HS-5 (cell line): ENCODE measurements at places on chromosomes 3 and 15.

DNA sequence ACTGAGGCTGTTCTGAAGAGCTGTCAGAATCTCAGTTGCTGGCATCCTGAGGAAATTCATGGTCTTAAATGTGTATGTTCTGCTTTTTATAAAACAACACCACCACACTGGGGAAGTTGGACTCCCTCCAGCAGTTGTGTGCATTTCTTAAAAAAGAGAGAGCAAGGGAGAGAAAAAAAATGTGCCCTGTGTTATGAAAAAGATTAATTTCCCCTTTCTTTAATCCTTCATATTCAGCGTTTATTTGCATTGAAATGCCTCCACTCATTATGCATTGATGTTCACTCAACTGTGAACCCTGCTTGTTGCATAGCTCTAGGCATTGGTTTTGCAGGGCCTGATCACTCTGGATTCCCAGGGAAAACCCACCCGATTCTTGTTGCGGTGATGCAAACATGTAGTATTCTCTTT, 4.4 kb upstream of the ZNF609 start:
- no peak for DNase-seq

GRCh38 chr3:71351403-71352149, 232.0 kb downstream of the FOXP1 start:
- no peak for DNase-seq

- DNase-seq = peak; percentile 9
These were observed 76.0 kb downstream of the ETFA start for GRCh38 chr15:76235186-76235826.

DNA sequence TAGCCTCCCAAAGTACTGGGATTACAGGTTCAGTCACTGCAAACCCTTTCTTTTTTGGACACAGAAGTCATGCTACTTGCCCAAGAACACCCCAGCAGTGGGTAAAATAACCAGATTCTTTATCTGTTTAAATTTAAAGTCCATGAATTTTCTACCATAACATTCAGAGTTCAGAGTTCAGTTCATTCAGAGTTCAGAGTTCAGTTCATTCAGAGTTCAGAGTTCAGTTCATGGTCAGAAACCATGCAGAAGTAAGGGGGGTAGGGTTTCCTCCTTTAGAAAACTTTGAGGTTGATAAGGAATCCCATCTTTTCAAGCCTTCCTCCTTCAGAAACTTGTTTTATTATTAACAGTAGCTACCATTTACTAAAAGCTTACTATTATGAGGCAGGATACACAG, 43.2 kb downstream of the RAF1 start:
- DNase-seq = no peak

DNA sequence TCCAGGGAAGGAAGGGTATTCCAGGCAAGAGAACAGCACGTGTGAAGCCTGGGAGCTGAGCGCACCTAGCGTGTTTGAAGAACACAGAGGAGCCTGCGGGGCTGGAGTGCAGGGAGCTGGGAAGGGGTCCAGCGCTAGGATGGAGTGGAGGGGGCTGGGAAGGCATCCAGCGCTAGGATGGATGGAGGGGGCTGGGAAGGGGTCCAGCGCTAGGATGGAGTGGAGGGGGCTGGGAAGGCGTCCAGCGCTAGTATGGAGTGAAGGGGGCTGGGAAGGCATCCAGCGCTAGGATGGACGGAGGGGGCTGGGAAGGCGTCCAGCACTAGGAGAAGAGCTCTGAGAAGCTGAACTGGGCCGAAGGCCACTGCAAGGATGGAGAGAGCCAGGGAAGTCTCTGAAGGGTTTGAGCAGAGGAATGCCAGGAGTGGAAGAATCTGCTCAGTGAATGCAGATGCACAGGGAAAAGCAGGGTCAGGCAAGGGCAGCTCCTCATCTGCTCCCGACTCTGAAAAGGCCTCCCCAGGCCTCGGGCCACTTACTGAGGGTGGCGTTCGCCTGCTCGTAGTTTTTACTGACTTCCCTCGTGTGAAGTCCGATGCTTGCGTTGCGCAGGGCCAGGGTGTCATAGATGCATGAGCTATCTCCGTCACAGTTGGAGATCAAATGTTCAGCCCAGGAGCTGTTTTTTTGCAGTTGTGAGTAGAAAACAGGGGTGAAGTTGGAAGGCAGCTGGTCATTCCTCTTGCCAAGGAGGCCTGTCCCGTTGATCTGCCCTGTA, 39.8 kb downstream of the MUC20 start:
- DNase-seq = no peak

DNA sequence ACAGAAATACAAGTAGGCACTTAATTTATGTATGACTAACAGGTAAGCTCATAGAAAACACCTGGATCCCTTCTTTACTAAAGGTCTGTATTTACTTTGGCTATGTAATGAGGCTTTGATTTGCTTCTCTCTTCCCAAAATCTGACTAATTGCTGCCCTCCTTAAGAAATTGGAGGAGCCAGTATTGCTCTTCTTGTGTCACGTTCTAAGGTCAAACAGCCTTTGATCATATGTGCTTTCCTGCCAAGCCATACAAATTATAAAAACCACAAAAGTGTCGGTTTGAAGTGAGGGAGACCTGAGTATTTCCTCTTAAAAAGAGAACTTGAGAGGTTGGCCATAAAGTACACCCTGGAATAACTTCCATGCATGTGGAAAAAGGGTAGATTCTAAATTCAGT, 112.1 kb upstream of the MB21D2 start:
- no peak for DNase-seq

DNA sequence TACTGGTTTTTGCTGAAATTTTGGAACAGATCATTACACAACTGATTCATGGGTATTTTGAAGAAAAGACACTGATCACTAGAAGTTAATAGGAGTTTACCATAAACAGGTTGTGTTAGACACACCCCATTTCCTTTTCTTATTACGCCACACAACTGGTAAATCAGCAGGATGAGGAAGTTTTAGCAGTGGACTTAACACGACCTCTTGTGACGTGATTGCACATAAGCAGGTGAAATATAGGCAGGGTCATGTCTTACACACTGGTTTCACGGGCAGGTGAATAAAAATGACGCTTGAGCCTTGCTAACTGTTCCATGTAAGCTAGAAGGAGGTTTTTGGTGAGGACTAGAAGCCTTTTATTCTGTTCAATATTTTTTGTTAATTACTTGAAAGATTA, 27.1 kb upstream of the TPRG1 start:
- no peak for DNase-seq
